ENCODE measurements at places on chromosomes 6 and 20. TPM values are rescaled to one million over a fixed set of nuclear protein-coding genes. Genes with fewer than 3 reads are reported as not detected.

GRCh38 chr20:37651932-37652331 lies 41.9 kb upstream of the CTNNBL1 start:
- peak; percentile 59 for DNase-seq

DNA sequence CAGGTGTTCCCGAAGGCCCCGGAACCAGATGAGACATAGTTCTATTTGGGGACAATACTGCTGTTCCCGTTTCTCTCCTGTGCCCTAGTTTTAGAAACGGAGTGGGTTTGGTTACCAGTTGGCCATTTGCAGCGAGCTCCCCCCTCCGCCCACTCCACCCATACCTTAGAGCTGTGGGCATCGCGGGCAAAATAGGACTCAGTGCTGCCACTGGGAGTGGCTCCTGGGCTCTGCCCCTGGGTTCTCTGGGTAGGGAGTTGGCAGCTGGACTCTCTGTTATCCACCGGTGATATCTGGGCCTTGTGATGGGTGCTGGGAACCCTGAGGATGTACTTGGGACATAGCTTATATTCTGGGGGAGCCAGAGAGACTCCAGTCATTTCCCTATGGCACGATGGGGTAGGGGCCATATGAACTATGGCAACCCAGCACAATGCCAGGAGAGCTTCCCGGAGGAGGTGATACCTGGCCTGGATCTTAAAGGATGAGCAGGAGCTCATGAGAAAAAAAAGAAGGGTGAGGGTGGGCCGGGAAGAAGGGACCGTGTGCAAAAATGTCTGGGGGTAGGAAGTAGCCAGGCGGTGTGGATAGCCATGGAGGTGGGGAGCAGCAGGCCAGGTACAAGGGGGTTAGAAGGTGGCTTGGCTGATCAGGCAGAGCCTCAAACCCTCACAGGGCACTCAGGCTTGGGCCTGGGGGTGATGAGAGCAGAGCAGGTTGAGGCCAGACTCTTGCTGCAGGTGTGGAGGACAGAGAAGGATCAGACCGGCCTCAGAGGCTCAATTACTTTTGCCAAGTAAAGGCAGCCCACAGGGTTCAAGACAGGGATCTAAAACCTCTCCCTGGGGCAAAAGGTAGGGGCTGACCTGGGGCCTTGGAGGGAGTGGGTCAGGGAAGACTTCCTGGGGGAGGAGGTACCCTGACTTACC lies 9.6 kb downstream of the SRC start:
- no peak for DNase-seq

GRCh38 chr6:3368685-3369084 lies 88.2 kb downstream of the SLC22A23 start:
- no peak for DNase-seq

GRCh38 chr20:22339946-22340345 lies 244.4 kb downstream of the FOXA2 start:
- DNase-seq, result no peak

ULBP1 gene
- total RNA-seq, result 5.4 TPM

Measured in Caco-2 (cell line).